ENCODE measurements at places on chromosomes 1 and 21.

DNA sequence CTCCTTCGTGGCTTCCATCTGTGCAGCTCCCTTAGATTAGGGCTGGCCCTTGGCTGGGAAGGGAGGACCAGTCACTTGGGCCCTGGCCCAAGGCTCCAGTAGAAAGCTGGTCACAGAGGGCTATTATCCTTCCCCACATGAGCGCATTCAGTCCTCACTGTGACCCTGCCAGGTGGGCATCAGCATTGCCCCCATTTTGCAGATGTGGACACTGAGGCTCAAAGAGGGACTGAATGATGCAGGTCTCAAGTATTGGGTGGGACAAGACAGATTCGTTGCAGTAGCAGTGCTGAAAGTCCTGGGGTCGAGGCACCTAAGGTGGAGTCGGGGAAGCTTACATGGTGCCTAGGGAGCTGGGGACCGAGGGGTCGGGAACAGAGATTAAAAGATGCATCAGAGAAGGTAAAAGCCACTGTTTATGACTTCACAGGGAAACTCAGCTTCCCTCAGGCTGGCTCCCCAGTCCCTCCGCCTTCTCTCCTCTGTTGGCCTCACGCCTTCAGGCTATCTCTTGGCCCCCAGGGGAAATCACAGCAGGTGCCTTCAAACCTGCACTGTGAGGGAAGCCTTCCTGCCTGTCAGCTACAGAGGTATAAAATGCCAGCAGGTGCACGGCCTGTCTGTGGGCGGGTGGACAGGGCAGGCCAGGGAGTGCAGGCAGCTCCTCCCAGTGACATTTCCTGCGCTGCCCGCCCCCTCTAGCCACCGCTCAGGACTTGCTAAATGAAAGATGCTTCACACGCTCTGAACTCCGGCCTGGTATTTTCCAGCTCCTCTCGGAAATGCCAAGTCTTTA is 178.4 kb downstream of the GRIK3 start:
- no peak for DNase-seq

DNA sequence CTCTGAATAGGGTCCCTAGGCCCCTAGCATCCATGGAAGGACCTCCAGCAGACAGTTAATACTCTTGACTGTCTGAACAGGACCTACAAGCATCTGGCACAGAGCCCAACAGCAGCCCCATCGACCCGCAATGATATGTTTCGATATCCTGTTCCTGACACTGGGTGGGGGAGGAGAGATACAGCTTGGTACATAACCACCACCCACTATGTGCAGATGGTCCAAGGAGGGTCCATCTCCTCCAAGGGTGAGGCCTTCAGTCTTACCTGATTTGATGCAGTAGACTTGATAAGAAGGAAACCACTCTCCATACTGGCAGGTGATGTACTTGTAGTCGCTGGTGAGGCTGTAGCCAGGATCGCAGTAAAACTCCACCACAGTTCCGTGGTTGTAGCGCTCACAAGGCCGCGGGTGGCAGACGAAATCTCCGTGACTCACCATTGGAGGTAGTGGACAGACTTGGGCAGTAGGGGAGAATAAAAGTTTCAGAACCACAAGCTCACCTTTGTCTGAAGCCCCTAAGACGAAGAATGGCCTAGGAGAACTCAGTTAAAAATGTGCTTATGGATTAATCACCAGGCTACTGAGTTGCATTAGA is 86.0 kb upstream of the TLR5 start:
- no peak for DNase-seq

DNA sequence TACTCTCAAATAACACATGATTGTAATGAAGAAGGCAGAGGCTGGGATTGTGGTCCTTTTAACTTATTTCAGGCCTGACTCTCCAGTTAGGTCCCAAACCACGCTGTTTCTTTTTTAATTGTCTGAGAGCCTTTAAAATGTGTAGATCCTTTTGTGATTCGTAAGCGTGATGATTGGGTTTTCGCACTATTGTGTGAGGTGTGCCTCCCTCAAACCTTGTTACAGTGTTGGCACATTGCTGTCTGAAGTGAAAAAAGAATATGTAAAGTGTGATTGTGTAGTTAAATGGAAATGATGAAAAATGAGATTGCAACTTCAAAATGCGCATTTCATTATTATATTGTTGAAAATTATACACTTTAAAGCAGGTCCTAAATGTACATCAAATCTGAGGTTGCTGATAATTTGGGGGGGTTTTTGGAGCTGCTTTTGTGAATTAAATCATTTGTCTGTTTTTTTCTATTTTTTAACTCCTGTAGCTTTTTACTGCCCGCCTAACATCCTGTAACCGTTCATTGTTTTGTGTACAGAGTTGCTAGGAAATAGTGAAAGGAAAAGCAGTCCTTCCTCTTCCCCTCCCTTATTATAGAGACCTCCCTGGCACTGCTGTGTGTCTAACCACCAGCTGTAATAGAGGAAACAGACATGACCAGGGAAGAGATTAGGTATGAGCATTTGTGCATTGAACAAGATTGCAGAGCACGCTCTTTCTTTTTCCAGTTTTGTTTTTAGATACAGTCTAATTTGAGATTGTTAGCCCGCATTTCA is 43.3 kb downstream of the IARS2 start:
- DNase-seq: no peak

- DNase-seq: no peak
Measured at GRCh38 chr1:182672487-182672836, 11.9 kb downstream of the RGS8 start.

- DNase-seq: no peak
Measured at GRCh38 chr1:219352961-219353651, 179.4 kb downstream of the LYPLAL1 start.

GRCh38 chr21:34148826-34149558 is 75.6 kb downstream of the MRPS6 start:
- DNase-seq: no peak

DNA sequence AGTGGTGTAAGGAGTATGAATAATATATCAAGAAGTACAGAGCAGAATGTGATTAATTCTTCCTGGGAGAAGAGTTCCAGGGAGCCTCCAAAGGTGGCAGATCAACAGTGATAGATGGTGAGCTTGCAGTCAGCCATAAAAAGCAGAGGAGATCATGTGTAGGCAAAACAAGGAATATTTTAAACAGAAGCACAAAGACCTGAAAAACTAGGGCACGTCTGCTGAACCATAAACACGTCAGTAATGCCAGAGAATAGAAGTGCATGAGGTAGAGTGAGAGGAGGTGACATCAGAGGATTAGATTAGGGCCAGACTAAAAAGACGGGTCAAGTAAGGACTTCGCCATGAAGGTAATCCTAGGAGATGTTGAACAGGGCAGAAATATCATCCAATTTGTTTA is 151.8 kb downstream of the EIF4G3 start:
- no peak for DNase-seq

All from brain microvascular endothelial cell (primary cell).